ENCODE measurements at places on chromosomes 2 and 18.

DNA sequence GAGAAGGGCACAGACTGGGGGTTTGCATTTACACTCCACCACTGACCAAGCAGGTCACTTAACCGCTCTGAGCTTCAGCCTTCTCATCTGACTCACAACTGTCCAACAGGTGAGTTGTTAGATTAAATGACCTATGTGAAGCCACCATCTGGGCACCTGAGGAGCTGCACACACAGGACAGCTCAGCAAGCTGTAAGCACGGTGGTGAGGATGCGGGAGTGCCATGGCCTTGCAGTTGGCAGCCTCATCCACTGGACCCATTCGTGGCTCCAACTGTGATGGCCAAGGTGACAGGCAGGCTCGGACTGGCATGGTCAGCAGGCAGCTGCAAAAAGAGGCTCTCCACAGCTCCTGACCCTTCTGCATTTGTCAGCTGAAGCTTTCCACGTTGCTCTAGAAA is 23.3 kb upstream of the AMMECR1L start:
- no peak for DNase-seq

GRCh38 chr2:188693111-188693510 is 281.1 kb upstream of the COL3A1 start:
- no peak for DNase-seq

GRCh38 chr2:168736649-168737445 is 65.6 kb upstream of the NOSTRIN start:
- no peak for DNase-seq

DNA sequence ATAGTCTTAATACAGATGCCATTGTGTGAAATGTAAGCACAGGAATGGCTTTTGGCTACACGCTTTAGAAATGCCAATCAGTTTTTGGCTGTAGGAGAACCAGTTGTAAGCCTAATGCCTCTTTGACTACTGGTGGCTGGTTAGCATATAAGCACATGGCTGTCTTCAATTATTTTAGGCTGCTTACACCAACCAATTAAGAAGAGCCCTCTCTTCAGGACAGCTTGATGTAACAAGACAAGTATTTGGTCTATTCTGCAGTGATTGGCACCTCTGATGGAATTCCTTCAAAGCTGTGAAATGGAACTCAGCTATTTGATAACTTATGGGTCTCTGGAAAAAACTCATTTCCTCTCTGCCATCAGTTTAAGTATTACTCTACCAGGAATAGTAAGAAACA is 680.1 kb upstream of the FSHR start:
- no peak for DNase-seq

DNA sequence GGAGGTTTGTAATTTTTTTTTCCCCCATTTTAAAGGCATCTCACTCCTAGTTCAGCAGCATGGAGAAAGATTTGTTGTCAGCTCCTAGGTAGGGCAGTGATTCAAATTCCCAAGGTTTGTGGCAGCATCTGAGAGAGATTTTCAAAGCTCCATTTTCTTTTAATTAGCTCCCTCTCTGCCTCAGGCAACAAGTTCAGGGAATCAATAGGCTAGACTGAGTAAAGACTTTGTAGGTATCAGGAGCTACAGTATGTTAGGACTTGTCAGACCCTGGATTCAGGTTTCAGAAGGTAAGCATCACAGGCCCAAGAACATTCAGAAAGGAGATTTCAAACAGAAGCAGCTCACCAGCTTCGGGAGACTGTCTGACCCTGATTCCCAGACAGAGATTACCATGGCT is 273.3 kb upstream of the ERBB4 start:
- no peak for DNase-seq

GRCh38 chr2:172087207-172087779 is 2.0 kb downstream of the DLX1 start:
- DNase-seq: no peak

- DNase-seq: no peak
These were observed 52.2 kb downstream of the PLB1 start for GRCh38 chr2:28547906-28548600.

GRCh38 chr2:133421516-133422324 is 146.5 kb downstream of the NCKAP5 start:
- no peak for DNase-seq

DNA sequence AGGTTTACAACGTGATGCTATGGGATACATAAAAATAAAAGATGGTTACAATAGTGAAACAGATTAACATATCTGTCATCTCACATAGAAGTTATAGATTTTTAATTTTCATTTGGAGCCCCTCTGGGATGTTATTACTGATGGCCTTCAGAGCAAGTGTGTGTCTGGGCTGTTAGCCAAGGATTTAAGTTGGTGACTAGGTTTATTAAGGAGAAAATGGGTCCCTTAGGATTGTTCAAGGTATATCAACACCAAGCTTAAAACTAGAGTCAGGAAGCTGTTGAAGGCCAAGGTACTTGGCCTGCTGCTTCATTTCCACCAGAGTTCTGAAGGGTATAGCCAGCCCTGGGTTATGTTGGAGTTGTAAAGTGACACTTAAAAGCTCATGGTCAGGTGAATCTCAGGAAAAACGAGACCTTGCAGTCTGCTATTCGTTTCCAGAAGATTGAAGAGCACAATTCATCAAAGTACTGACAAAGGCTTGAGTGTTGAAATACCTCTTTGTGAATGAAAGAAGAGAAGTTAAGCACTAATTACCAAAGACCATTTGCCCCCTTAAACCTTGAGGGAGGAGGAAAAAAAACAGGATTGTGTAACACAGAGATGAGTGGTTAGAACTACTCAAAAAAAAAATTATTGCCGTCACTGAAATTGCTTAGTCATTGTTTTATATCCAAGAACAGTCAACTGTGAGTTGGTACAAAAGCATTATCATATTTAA is 48.4 kb downstream of the MAP2 start:
- DNase-seq: no peak

DNA sequence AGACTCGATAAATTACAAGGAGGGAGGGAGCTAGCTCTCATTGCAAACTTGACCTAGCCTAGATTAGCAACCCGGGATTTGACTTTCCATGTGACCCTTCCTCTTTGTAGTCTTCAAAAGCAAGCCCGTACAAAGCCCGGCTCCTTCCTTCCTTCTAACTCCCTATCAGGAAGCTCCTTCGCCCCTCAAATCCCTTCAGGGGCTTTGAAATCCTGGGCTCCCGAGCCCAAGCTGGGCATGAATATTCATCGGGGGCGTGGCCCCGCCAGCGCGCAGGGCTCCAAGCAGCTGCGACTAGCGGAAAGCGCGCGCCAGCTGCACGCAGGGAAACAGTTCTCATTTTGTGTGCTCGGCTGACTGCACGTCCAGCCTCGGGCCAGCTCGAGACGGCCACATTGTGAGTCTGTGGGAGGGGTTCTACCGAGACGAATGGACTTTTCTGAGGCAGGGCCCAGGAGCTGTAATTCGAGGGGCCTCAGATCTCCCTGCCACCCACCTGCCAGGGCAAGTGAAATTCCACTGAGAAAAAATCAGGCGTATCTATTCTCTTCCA is 84.0 kb upstream of the PELI1 start:
- DNase-seq: peak; percentile 22

- DNase-seq: no peak
These were observed 170.0 kb downstream of the CERS6 start for GRCh38 chr2:168626096-168626495.

DNA sequence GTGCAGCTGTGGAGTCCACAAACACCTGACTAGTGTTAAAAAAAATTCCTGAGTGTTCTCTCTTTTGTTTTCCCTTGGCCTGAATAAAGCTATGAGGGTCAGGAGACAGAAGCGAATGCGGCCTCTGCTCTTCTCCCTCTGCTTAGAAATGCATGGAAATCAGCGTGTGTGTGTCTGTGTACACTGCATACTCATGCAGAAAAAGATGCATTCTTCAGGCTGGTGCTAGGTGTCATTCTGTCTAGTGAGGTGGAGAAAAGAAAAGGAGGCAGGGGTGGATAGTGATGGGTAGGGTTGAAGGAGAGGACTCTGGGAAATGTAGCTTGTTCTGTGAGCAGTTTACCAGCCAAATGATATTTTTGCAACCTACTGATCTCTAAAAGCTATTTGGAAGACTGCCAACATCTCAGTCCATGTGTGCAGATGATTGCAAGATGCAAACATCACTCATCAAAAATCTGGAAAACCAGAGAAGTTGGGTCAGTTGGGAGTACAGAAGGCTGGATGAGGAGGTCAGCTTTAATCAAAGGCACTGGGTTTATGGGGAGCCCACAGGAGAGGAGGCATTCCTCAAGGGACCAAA is 177.7 kb downstream of the INSIG2 start:
- no peak for DNase-seq

DNA sequence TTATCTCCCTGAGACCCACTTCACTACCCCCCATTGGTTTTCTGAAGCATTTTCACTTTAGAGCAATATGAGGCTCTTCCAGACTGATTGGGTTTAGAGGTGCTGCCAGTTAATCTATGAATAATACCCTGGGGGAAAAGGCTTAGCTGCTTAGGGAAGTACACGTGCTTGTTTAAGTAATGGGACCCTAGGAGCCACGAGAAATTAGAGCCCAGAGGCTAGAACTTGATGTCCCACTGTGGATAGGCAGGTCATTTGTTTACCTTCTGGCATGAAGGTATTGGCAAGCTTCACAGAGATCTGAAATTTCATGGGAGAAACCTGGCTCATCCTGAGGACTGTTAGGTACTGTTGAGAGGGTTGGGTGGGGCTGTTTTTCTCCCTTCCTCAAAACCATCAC is 59.7 kb downstream of the CLIP4 start:
- no peak for DNase-seq

DNA sequence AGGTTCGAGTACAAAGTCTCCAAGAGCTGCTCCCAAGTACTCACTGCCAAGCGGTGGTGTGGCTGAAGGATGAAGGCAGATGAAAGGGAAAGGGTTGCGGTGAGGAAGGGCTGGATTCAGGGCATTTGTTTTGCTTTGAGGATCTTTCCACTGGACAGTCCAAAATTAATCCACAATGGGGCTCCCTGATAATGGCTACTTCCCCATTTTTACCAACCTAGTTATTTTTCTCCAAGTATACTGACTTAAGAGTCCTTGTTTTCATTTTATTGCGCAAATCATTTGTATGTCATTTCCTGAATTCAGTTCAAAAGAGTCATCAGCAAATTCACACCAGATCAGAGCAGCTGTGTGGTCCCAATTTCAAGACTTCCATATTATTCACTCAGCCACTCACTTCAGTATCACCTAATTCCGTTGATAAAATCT is 464 bp upstream of the SESTD1 start:
- DNase-seq: no peak

DNA sequence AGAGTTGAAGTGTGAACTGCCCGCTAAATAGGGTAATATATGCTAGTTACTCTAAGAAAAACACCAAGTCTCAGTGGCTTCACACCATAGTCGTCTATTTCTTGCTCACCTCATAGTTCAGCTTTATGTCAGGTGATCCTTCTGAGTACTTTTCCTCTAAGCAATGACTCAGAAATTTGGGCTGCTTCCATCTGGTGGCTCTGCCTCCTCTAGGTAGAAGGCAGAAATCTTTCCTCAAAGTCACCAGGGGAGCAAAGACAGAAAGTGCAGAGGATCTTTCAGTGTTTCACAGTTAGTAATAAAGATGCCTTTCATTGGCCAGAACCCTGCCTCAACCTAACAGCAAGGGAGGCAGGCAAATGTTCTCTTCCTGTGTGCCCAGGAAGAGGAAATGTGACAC is 17.3 kb downstream of the CDH20 start:
- no peak for DNase-seq

GRCh38 chr18:59512025-59512755 is 153.1 kb upstream of the LMAN1 start:
- DNase-seq: no peak

- DNase-seq: no peak
These were observed 62.8 kb downstream of the SFXN5 start for GRCh38 chr2:73008766-73009135.

- no peak for DNase-seq
These were observed 222.3 kb downstream of the ZBTB7C start for GRCh38 chr18:48186861-48187260.

DNA sequence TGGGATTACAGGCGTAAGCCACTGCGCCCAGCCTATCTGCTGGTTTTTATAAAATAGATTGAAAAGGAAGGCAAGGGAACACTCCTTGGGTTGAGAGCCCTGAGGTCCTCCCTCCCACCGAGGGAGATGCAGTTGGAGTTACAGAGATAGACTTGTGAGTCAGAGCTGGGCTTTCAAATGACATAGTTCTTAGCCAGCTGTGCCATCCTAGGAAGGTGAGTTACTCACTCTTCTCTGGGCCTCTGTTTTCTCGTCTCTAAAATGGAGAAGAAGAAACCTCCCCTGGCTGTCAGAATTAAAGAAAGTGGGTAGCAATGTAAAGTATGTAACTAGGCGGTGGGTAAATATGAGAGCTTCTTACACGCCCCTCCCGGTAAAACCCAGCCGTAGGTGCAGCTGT is 2.4 kb downstream of the LRRFIP1 start:
- no peak for DNase-seq

- no peak for DNase-seq
These were observed 76.2 kb downstream of the TGFA start for GRCh38 chr2:70477441-70477844.

DNA sequence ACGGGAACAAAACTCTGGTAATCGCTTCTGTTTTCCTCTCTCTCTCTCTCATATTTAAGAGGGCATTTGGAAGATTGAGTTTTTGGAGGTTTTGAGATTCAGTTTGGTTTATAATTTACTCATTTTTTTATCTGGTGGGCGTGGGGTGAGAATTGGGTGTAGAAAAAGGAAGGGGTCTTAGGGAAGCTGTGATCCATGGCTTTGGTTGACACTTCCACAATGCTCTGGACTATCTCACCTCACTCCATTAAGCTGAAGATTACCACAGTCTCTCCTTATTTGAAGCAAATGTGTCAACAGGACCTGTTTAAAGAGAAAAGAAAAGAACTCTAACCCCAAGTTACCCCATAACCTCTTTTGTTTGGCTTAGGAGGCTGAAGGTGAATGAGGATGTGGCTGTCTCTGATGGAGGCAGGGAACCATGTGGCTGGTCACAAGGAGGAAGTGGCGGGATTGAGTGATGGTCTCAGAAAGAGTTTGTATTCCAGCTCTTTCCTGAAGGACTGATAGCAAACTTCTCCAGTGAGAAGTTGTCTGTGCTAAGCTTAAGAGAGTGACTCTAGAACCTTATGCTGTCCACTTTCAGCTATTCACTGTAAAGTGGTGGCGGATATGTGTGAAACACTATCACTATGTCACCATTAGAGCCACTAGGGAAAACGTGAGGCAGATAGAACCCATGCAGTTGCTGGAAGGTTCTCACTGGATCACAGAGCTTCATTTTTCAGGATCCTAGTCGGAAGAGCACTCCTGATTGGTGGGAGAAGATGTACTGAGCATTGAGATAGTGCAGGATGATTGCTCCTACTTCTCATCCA is 934 bp downstream of the ZNF804A start:
- DNase-seq: no peak

GRCh38 chr2:110099038-110099425 is 16.6 kb downstream of the MALL start:
- no peak for DNase-seq

GRCh38 chr18:28684746-28685355 is 507.9 kb upstream of the CDH2 start:
- no peak for DNase-seq
